CD8-positive, alpha-beta memory T cell (primary cell): ENCODE measurements at places on chromosomes 1 and 21. TPM values are rescaled to one million over a fixed set of nuclear protein-coding genes. Genes with fewer than 3 reads are reported as not detected.

The TNNT2 gene
- not detected for total RNA-seq

- DNase-seq, result no peak
Measured at GRCh38 chr1:228368801-228369607, 37.6 kb downstream of the TRIM11 start.

DNA sequence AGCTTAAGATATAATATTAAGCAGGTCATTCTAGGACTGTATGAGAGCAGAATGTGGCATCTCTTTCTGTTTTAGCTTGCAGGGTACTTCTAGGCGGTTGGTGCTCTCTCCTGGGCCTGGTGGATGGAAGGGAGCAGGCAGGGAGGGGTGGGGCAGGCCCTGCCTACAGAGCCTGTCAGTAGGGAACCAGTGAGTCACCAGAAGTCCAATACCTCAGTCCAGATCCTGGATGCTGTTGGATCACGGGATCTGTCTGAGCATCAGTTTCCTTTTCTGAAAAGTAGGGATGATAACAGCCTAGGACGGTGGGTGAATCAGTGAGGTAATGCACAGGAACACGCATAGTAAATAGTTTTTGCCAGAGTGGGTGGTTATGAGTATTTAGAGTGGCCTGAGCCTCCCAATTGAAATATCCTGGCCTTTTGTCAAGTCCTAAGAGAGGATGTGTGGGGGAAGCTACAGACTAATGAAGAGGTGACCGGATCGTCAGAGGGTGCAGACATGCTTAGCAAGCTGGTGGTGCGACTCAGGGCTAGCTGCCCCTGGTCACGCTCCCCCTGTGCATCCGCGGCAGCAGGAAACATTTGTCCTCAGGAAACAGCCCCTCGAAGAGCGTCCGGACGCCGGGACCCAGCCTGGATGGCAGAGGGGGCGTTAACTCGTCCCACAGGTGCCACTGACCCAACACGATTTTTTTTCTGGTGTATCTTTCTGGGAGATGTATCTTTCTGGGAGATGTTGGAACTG lies 23.9 kb downstream of the NAV1 start:
- no peak for DNase-seq

GRCh38 chr1:7042322-7043190 lies 257.3 kb downstream of the CAMTA1 start:
- no peak for DNase-seq

DNA sequence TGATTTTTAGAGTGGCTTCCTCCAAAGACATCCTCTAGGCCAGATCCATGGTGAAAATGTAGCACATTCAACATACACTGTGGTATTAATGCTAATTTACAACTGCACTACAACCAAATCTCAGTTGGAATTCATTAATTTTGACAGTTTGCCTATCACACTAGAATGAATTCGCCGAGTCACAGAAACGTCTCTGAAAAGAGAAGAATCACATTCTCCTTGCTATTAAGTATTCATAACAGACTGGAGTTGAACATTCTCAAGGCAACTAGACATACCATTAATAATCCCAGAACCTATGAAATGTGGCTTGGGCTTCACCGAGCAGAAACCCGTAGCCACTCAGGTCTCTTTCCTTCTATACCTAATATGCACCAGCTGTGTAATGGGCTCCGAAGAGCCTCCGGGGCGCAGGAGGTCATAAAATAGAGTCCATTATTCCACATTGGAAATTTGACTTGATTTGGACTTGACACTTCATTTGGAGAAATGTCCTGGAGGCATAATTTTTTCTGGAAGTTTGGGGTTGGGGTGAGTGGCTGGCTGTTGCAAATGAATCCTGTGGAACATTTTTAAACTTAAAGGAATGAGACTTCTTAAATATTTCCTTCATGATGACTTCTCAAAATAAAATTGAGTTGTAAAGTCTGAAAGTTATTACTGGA lies 117.1 kb downstream of the DSCAM start:
- DNase-seq, result no peak

- peak; percentile 49 for DNase-seq
Measured at GRCh38 chr1:228735871-228736586, 750 bp downstream of the RHOU start.

GRCh38 chr1:41754540-41754939 lies 164.2 kb downstream of the HIVEP3 start:
- DNase-seq, result no peak
